ENCODE measurements at places on chromosomes 11 and 22. TPM values are rescaled to one million over a fixed set of nuclear protein-coding genes. Genes with fewer than 3 reads are reported as not detected.

SYT13 gene
- not detected for total RNA-seq

OR52A1 gene
- not detected for total RNA-seq

OR8G1 gene
- not detected for total RNA-seq

VEGFB gene
- total RNA-seq: 62.8 TPM

SYCE3 gene
- not detected for total RNA-seq

OR4D5 gene
- total RNA-seq: not detected

FGF3 gene
- total RNA-seq: not detected

OR5P2 gene
- total RNA-seq: not detected

CARD10 gene
- total RNA-seq: 15.0 TPM

STIM1 gene
- 19.0 TPM for total RNA-seq

CDK2AP2 gene
- total RNA-seq: 68.4 TPM

ACRV1 gene
- total RNA-seq: not detected

NFAM1 gene
- total RNA-seq: not detected
